ENCODE measurements at places on chromosomes 6 and 20. TPM values are rescaled to one million over a fixed set of nuclear protein-coding genes. Genes with fewer than 3 reads are reported as not detected.

The VWA7 gene
- total RNA-seq, result 1.7 TPM

The TCP11 gene
- total RNA-seq, result not detected

The IP6K3 gene
- not detected for total RNA-seq

The TFAP2B gene
- total RNA-seq, result not detected

The HTR1E gene
- total RNA-seq, result not detected

The GSS gene
- total RNA-seq, result 51.3 TPM
